ENCODE measurements at places on chromosomes 16 and 17. TPM values are rescaled to one million over a fixed set of nuclear protein-coding genes. Genes with fewer than 3 reads are reported as not detected.

Gene NXN
- 67.8 TPM for total RNA-seq

Gene OR1A1
- not detected for total RNA-seq

Gene ARL6IP1
- 150 TPM for total RNA-seq

Gene CHD9
- 126 TPM for total RNA-seq

Gene CDRT15L2
- total RNA-seq, result not detected

Gene NPIPB6
- total RNA-seq, result not detected

Gene EPOP
- total RNA-seq, result not detected

GRCh38 chr17:63447471-63448009 is 1.4 kb upstream of the CYB561 start:
- DNase-seq, result no peak

DNA sequence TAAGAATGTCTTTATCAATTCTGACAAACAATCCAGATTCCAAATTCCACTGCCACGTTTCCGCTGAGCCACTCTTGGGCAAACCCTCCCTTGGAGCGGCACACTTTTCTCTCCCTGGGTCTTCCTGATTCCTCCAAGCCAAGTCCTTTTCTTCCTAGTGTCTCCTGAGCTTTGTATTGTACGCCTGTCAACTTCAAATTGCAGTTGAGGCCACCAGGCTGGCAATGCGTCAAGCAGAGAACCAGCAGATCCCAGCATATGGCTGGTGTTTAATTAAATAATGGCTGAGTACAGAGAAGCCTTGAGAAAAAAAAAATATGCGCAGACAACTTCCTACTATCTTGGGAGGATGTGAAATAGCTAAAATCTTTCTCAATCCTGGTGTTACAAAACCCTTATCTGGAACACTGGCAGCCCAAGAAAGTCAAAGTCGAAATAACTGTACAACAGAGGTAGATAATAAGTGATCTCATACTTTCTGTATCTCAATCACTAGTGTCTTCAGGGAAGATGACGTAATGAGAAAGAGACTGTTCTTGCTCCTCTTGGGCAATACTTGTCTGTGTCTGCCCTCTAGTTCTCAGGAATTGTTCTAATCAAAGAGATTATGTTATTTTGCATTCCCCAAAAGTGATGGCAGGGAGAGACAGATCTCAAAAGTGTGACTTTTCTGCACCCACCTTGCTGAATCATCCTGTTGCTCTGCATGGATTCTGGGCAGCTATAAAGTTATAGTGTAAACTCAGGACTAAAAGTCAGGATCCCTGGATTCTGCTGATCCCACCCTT is 15.0 kb downstream of the SMIM36 start:
- no peak for DNase-seq

DNA sequence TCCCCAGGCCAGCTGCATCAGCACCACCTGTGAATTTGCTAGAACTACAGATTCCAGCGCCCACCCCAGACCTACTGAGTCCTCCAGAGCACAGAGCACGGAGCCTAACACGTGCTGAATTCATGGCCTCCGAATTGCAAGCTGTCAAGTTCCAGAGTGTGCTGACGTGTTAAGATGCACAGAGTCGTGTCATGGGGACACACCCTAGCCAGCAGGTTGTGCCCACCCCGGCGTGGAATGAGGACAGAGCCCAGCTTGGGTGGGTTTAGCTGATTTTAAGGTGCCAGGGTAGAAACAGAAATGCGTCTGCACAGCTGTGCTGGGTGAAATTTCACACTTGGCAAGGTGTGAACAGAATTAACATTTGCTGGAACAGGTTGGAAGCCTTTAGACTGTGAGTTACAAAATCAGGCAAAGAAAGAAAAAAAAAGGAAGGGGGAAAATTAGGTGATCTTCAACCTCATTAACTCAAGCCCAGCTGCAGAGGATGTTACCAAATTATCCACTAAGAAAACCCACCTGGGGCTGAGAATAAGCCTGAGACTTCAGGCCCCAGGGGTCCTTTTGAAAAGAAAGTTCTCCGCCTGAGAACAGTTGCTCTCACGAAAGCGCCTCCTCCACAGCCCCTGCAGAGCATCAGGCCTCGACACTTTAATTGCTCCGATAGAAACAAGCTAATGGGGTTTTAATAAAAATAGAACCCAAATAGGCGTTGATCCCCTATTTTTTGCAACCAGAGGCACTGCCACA is 27.1 kb downstream of the GINS3 start:
- DNase-seq, result no peak

DNA sequence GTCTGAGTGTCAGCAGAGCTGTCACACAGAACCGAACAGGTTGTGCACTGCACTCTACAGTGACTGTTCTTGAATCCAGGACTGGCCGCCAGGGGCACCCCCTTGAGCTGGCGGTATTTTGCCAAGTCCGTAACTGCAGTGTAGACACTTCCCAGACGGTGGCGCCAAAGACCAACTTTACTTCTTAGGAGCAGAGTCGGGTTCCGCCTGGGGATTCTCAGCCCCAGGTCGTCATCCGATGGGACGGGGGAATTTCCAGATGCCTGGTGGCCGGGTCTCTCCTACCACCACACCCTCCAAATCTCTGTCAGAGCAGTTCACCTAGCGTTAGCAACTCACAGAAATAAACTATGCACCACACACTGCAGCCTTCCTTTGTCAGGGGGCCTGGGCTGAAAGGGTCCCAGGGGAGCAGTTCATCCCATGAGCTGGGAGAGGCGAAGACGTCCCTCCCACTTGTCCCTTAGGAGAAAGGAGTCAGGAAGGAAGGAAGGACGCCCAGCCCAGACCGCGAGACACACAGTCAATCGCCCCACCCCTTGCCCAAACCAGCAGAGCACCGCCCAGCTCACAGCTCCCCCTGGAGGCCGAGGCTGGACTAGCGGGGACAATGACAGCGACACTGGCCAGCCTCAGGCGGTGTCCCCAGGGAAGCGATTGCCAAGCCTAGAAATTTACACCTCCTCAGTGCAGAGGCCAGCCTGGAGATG is 7.4 kb upstream of the RIPOR1 start:
- peak; percentile 98 for DNase-seq

- peak; percentile 95 for DNase-seq
Measured at GRCh38 chr16:10828851-10829366, 10.3 kb upstream of the TVP23A start.

- peak; percentile 69 for DNase-seq
Measured at GRCh38 chr17:82551779-82552457, 32.4 kb downstream of the FOXK2 start.

DNA sequence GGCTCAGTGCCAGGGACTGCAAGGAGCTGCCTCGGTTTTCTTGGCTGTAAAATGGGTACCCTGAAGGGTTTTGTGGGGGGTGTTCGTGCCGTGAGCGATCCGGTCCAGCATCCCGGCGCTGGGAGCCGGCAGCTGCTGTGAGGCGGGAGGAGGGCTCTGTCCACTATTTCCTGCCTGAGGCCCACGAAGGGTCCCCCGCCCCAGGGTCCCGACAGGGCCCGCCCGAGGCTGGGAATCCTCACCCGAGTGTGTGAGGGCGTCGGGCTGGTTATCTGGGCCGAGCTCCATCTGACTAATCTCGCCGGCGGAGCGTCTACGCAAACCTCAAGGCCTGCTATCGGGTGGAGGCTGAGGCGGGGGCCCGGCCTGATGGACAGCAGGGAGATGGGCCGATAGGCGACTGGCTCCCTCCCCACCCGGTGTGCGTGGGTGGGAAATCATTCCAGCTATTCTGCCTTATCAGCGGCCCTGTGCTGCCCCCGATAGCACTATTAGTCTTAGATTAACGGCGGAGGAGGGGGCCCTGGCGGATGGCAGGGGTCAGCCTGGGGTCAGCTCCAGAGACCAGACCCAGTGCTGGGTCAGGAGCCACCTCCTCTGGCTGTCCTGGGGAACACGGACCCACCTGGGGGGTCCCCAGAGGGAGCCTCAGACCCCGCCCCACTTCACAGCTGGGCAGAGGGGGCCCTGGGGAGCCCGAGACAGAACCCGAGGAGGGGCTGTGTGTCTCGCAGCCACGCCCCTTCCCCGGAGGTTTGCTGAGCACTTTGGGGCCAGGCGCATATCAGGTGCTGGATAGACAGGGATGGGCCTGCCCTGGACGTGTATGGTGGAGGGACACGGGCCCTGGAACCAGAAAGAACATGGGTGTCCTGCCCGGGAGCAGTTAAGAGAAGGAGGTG is 44.7 kb downstream of the ZFPM1 start:
- no peak for DNase-seq

- DNase-seq, result peak; percentile 45
Measured at GRCh38 chr16:4693956-4694641, 737 bp downstream of the NUDT16L1 start.

DNA sequence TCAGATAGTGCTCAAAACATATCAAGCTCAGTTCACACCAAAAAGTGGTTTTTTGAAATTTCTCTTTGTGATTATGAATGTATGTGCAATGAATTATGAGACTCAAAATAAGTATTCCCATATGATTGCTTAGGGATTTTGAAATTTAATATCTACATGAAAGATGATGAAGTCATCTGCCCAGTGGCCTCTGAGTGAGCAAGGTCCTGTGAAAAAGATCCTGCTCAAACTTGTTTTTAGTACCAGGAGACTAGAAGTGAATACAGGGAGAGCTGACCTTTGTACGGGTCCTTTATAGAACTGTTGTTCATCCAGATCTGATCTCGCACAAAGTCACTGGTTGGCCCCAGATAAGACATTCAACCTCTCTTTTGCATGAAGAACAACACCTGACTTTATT is 151.9 kb upstream of the MAF start:
- DNase-seq, result no peak

Data from tongue (tissue), 3 donors.